ENCODE measurements at places on chromosomes 7 and 10.

- DNase-seq: no peak
Measured at GRCh38 chr10:99981581-99982199, 28.1 kb downstream of the DNMBP start.

GRCh38 chr10:95789902-95790301 is 33.9 kb downstream of the ENTPD1 start:
- DNase-seq: no peak

DNA sequence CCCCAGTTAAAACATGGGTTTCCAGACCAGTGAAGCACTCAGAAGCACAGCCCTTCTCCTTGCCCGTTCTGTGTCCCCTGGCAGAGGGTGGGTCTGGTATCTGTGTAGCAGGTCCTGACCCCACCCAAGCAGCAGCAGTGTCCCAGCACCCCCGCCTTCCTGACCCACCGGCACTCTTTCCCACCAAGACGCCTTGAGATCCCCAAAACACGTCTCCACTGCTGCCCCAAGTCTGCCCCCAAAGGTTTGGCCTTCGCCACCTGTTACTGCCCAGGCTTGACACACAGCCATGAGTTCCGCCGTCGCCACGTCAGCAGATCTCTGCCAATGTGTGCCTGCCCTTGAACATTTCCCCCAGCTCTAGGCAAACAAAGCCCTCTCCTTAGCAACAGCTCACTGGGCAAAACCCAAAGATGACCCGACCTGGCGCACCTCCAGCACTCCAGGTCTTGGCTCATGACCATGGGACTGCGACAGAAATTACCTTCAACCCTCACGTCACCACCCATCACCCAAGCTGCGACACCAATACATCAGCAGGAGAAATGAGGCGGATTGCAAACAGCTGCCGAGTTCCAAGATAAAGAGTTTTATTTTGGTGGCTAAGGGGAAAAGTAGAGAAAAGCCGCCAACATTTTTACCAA is 75.6 kb downstream of the CTBP2 start:
- no peak for DNase-seq

- no peak for DNase-seq
Measured at GRCh38 chr7:102454468-102454867, 10.2 kb downstream of the ALKBH4 start.

GRCh38 chr10:68212721-68213352 is 19.1 kb downstream of the ATOH7 start:
- DNase-seq: no peak

DNA sequence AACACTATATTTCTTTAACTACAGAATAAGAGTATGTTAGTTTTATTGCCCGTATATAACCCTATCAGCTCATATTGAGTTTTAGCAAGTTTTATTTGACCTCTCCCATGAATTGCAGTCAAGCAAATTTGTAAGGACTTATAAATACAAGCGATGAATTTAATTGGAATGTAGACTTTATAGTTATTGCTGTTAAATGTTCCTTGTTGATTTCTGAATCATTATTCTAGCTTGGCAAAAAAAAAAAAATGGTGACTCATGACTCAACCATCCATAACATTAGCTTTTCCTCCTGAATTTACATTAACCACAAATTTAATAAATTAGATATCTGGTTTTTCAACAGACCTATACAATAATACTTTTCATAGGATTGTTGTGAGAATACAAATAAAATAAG is 334.0 kb upstream of the LRRTM3 start:
- DNase-seq: no peak

GRCh38 chr7:151395036-151395367 is 14.8 kb downstream of the WDR86 start:
- no peak for DNase-seq

- DNase-seq: peak; percentile 38
Measured at GRCh38 chr10:77873536-77874380, 52.8 kb downstream of the DLG5 start.

- DNase-seq: no peak
Measured at GRCh38 chr10:118273662-118274061, 68.5 kb downstream of the FAM204A start.

GRCh38 chr10:59873896-59874295 is 32.5 kb downstream of the CCDC6 start:
- DNase-seq: no peak

GRCh38 chr10:34650156-34650555 is 164.9 kb downstream of the PARD3 start:
- no peak for DNase-seq

DNA sequence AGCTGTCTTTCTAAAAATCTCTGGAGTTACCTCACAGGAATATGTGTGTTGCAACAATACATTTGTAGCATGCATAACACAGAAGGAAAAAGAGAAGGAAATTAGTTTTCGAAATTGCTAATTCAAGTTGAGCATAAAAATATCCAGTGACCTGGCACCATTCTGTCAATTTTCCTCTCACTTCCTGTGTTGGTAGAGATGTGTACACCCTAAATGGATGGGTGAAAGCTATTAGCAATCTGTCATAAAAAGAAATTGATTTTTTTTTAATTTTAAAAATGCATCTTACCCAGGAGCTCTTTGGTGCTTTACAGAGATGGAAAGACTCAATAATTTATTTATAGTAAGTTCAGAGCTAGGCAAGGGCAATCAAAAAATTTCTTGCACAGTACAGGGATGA is 333.3 kb upstream of the TMEM229A start:
- DNase-seq: no peak

DNA sequence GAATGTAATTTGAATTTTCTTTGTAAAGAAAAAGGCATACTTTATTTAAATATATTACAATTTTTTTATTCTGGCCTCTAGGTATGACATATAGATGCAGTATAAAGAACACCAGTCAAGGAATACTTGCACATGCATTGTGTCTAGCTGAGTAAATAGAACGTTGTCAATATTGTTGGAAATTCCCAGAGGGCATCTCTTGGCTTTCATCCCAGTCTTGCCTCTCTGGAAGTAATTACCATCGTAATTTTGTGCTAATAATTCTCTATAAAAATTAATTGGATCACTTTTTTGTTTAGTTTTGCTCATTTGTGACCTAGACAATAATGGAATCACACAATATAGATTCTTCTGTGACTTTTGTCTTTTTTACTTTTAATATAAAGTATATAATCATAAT is 1052.3 kb upstream of the CELF2 start:
- no peak for DNase-seq

DNA sequence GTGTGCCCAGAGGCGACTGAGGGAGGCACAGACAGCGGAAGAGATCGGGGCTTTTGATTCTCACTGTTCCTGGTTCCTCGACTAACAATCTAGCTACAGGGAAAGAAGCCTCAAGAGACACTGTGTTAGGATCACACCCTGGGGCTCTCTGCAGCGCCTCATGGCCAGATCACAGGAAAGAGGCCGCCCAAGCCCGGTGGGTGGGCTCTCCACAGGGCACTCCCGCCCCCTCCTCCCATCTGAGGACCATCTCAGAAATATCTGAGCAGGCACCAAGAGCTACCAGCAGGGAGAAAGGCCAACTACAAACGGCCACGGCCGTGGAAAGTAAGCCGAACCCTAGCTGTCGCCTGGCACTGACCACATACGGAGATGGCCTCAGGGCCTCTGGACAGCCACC is 224.2 kb downstream of the MLLT10 start:
- DNase-seq: no peak

- no peak for DNase-seq
Measured at GRCh38 chr10:132943058-132943790, 854 bp upstream of the CFAP46 start.

GRCh38 chr7:149440222-149440621 is 20.6 kb downstream of the ZNF777 start:
- DNase-seq: peak; percentile 10

DNA sequence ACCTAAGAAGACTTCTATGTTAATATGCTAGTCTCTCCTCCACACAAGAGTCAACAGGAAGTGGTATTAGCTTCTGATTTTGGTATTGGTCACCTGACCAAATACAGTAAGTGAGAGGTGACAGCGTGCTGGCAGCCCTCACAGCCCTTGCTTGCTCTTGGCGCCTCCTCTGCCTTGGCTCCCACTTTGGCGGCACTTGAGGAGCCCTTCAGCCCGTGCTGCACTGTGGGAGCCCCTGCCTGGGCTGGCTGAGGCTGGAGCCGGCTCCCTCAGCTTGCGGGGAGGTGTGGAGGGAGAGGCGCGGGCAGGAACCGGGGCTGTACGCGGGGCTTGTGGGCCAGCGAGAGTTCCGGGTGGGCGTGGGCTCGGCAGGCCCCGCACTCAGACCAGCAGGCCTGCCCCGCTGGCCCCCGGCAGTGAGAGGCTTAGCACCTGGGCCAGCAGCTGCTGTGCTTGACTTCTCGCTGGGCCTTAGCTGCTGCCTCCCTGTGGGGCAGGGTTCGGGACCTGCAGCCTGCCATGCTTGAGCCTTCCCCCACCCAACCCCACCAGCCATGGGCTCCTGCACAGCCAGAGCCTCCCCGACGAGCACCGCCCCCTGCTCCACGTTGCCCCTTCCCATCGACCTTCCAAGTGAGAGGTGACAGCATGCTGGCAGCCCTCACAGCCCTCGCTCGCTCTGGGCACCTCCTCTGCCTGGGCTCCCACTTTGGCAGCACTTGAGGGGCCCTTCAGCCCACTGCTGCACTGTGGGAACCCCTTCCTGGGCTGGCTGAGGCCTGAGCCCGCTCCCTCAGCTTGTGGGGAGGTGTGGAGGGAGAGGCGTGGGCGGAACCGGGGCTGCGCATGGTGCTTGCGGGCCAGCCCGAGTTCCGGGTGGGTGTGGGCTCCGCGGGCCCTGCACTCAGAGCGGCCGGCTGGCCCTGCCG is 4.2 kb upstream of the ACSL5 start:
- peak; percentile 20 for DNase-seq

- DNase-seq: no peak
Measured at GRCh38 chr10:8055420-8056349, 1.2 kb downstream of the GATA3 start.

- DNase-seq: no peak
Measured at GRCh38 chr10:28254290-28254985, 48.4 kb downstream of the MPP7 start.

DNA sequence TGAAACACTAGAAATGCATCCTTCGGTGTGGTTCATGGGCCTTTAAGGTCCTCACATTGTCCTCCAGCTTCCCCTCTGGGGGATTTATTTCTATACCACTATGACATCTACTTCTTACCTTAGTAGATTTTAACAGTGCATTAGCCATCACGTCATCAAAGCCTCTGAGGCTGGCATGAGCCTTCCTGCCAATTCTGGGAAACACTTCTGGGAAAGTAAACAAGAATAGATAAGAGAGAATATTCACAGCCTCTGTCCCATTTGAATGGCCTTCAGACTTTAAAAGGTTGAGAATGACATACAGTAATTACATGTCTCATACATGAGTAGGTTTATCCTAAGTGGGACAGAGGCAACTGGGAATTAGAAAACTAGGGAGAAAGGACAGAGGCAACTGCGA is 89.7 kb downstream of the AMPH start:
- DNase-seq: no peak

DNA sequence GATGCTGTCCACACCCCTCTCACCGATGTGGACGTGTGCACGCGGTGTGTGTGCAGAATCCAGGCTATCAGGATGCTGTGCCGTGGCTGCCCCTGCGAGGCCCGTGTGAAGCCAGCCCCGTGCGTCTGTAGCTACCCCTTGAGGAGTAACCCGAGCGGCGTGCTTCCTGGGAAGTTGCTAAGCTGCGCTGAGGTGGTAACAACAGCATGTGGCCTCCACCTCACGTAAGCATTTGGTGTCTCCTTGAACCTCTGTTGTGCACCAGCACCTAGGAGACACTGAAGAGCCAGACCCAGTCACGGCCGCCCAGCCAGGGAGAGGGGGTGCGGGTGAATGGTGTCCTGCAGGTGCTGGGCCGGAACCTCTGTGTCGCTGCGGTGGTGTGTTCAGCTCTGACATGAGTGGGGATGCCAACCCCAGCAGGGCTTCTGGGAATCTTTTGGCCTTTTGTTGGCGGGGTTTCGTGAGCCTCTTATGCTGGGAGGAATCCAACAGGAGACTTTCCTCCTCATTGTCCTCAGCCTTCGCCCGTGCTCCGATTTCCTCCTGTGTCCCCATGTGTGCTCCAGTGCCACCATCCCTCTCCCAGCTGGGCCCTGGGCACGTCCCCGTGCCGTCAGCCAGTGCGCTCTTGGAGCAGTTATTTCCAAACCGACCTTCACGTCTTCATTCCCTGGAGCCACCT is 60.4 kb downstream of the DNAJB6 start:
- DNase-seq: no peak

DNA sequence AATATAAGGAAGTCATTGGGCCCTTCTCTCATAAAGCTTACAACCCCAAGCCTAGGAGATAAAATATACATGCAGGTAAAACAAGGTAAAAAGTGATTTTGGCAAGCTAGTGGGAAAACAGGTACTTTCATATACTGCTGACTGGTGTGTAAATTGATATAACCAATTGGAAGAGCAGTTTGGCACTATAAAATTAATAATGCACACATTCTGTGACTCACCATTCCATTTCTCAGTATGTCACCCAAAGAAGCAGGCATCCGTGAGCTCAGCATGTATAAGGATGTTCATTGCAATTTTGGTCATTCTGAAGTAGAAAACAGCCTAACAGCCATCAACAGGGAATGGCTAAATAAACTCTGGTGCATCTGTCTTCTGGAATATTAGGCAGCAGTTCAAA is 2.9 kb downstream of the MACROH2A2 start:
- DNase-seq: no peak

DNA sequence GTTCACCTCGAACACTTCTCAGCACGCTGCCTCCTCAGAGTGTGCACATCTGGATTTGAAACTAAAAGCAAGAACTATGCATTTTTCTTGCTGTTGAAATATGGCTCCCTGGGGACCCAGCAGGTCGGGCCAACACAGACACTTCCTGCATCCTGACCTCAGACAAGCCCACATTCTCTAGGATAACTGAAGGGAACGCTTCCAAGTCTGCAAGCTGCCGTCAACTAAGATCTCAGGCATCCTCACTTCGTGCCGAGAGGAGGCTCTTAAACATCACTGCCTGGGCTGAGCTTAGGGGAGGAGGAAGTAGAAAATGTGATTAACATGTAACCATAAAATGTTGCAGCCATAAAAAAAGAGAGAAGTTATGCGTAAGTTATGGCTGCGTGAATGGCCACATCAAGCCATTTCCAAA is 65.5 kb downstream of the PYROXD2 start:
- no peak for DNase-seq

- no peak for DNase-seq
Measured at GRCh38 chr7:154931906-154932305, 71.0 kb downstream of the PAXIP1 start.

GRCh38 chr7:20504060-20504459 is 111.4 kb upstream of the ABCB5 start:
- no peak for DNase-seq

GRCh38 chr10:28479425-28479865 is 53.5 kb upstream of the WAC start:
- no peak for DNase-seq

All from CD4-positive, alpha-beta T cell treated with Interleukin-1 beta for 1 hour (primary cell).